Neural progenitor cell (in vitro differentiated cells): ENCODE measurements at places on chromosomes 5 and 9. TPM values are rescaled to one million over a fixed set of nuclear protein-coding genes. Genes with fewer than 3 reads are reported as not detected.

DNA sequence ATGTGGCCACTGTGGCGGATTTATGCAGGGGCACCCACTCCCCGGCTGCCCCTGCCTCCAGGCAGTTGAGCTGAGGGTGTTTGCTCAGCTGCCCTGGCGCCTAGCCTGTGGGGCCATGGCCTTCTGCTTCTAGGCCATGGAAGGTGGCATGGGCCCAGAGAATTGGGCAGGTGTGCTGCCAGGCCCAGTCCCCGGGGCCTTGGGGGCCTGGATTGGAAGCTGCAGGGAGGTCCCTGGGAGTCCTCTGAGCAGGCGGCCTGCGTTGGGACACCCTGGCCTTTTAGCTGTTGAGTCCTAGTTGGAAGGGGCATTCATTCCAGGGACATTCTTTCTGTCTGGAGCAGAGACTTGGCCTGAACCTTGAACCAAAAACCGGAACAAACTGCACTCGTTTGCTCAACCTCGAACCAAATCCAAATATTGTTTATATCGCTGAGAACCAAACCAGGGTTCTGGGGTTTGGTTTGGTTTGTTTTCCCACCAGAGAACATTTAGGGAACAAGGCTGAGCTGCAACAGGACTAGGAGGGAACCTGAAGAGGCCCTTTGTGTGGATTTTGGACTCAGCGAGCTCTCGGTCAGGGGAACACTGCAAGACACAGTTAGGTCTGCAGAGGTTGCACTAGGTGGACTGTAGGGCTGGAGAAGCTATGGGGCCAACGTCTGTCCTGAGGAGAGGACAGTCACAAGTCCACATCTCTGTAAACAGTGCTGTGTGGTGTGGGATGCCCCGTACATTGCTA, 116.8 kb downstream of the BOD1 start:
- no peak for DNase-seq

Gene SPINK4
- total RNA-seq, result not detected in 2 replicates

Gene TUSC1
- total RNA-seq, result 2.1 and 3.2 TPM in 2 replicates

GRCh38 chr9:133991214-133991921, 756 bp downstream of the VAV2 start:
- peak; percentile 64 for DNase-seq

DNA sequence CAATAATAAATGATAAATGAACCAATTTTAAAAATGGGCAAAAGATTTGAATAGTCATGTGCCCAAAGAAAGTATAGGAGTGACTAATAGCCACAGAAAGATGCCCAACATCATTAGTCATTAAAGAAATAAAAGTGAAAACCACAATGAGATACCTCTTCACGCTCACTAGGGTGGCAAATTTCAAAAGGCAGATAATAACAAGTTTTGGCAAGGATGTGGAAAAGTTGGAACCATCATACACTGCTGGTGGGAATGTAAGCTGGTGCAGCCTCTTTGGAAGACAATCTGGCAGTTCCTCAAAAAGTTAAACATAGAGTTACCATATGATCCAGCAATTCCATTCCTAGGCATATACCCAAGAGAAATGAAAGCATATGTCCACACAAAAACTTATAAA, 1819.8 kb downstream of the MAT2B start:
- DNase-seq, result no peak

Gene RGS7BP
- 0.43 and 1.4 TPM in 2 replicates for total RNA-seq

DNA sequence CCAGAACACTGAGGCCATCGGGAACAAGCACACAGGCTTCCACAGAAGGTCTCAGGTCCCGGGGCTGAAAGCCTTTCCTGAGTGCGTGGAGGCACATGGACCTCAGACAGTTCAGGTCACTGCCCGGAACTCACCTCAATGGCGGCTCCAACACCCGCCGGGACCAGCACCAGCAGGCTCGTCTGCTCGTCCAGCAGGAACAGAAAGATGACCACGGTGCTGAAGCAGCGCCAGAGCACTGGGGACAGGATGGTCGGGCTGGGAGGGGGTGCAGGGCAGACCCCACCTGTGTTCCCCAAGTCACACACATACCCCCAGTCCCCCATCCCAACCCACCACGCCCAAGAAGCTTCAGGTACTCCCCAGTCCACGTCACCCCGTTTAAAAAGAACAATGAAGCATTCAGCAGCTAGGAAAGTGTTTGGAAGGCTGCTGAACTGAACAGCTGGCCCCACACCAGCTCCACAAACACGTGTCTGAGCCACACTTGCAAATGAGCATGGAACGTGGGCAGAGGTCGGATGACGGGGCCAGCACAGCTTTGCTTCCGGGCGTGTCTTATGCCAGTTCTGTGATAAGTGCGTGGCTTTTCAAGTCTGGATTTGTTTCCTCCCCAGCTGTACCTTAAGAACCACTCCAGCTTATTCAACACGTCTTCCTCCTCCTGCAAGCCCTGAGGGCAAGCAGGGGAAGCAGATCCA, 14.6 kb downstream of the CLPTM1L start:
- DNase-seq, result no peak

Gene IL4
- not detected in 2 replicates for total RNA-seq

- no peak for DNase-seq
Observed at GRCh38 chr5:26737348-26738265, 300.8 kb downstream of the CDH9 start.

GRCh38 chr5:123997462-123998215, 485.7 kb downstream of the CSNK1G3 start:
- no peak for DNase-seq

Gene CDC20B
- total RNA-seq, result not detected in 2 replicates

- DNase-seq, result no peak
Observed at GRCh38 chr5:15585841-15586591, 86.0 kb downstream of the FBXL7 start.

DNA sequence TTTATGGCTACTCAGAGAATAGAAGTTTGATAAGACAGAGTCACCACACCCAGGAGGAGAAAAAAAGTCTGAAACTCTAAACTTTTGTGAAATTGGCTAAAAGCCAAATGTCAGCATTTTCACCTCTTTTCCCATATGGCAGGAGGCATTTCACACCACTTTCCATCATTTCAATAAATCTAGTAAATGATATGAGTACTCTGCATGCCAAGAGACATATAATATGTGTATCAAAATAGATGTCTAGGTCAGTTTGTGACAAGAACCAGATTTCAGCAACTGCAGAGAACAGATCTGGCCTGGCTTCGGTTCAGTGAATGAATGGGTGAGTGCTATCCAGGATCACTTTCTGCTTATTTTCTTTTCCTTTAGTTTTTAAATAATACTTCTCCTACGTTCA, 470.8 kb downstream of the ENC1 start:
- DNase-seq, result no peak

Gene CAPSL
- total RNA-seq, result 0.15 TPM in 1 of 2 replicates, not detected in the other

Gene CNTRL
- 29.2 and 45.4 TPM in 2 replicates for total RNA-seq

DNA sequence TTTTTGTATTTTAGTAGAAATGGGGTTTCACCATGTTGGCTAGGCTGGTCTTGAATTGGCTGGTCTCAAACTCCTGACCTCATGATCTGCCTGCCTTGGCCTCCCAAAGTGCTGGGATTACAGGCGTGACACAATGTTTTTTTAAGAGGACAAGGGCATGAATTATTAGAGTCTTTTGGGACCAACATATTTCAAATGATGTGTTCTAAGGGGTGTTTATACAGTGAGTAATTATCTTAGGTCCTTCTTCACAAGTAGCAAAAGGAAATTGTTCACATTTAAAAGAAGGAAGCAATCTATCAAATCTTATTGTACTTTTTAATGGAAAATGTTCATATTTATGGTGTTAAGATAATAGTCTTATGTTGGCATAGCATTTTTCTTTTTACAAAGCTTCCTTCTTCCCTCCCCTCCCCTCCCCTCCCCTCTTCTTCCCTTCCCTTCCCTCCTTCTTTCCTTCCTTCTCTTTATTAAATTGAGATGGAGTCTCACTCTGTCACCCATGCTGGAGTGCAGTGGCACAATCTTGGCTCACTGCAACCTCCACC, 6.7 kb downstream of the GNG10 start:
- no peak for DNase-seq

GRCh38 chr9:15837079-15837679, 284.3 kb downstream of the CCDC171 start:
- DNase-seq, result peak; percentile 69

DNA sequence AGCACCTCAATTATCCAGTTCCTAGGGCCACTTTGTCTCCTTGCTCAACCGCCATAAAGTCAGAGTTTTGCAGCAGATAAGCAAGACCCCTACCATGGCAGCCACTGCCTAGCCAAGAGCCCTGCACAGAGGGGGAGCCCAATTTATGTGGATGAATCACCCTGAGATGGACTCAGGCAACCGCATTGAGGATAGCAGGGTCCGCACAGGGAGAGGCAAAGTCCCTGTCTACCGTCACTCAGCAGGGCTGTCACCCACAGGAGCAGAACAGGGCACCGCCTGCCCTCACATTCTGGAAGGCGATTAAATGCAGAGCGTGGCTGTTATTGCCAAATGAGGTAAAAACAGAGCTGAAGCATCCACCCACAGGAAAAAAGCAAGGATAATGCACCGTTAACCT, 1.7 kb downstream of the FBP2 start:
- no peak for DNase-seq

- peak; percentile 74 for DNase-seq
Observed at GRCh38 chr5:9156282-9156681, 389.6 kb downstream of the SEMA5A start.

Gene ZNF483
- 26.9 and 30.7 TPM in 2 replicates for total RNA-seq

Gene FAXDC2
- total RNA-seq, result 7.3 and 9.2 TPM in 2 replicates

- no peak for DNase-seq
Observed at GRCh38 chr5:54881286-54882005, 103.9 kb downstream of the ESM1 start.

DNA sequence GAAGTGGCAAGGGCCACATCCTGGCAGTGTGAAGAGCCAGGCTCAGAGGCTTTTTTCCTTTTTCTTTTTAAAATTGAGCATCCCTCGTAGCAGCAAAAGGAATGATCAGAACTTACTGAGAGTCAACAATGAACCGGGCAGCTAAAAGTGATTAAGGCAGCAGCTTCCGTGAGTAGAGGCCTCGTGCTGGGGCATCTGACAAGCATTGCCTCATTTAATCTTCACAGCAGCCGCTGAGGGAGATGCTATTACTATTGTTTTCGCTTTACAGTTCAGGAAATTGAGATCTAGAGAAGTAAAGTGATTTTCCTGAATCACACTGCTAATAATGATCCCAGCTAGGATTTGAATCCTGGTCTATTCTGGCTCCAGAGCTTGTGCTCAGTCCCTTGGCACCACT, 30.7 kb upstream of the PTGS1 start:
- no peak for DNase-seq

Gene REEP5
- 14.3 and 17.1 TPM in 2 replicates for total RNA-seq

Gene CDKN2A
- not detected in 2 replicates for total RNA-seq

DNA sequence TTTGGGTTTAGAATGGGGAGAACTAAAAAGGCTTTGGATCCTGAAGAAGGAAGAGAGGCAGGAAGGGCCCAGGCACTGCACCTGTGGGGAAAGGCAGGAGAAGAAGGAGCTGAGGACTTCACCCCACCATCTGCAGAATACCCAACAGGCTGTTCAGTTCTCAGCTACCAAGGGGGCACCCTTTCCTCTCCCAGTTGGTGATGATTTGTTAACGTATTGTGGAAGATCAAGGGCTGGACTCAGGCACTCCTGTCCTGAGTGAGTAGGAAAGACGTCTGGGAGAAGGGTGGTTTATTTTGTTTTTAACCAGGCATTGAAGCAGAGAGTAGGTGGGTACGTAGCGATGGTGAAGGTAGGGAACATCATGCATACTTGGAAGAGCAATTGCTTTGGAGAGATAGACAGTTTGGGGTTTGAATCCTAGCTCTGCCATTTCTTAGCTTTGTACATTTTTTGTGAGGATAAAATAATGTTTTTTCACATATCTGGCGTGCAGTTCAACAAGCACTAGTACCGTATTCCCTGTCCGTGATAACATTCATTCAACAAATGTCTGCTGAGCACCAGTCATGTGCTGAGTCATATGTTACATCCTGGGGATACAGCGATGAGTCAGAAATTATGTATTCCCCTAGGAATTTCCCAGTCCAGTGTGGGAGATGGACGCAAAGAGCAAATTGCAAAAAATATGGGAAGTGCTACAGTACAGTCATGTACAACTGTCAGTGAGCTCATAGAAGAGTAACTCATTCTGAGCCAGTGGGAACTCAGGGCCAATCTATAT, 2.1 kb downstream of the MSANTD3 start:
- no peak for DNase-seq

- DNase-seq, result no peak
Observed at GRCh38 chr5:4636378-4636777, 503.8 kb upstream of the ADAMTS16 start.

Gene LCN9
- 2.4 and 6.6 TPM in 2 replicates for total RNA-seq

GRCh38 chr5:144465441-144465840, 294.8 kb downstream of the KCTD16 start:
- DNase-seq, result no peak
